ENCODE measurements at places on chromosomes 7 and 10.

DNA sequence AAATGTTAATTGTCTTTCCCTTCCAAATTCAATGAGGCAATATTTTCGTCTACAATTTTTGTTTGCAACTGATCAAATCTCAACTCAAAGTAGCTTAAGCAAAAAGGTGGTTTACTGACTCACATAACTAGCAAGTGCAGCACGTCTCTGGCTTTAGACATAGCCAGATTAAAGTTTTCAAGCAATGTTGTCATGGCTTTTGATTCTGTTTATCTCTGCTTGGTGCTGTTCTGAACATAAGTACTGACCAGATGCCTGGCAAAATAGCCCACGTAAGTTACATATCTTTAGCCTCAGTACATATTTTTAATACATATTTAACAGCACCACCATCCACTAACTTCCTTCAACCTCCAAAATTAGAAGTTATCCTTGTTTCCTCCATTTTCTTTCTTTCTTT, 877.9 kb downstream of the KCNMA1 start:
- no peak for DNase-seq

DNA sequence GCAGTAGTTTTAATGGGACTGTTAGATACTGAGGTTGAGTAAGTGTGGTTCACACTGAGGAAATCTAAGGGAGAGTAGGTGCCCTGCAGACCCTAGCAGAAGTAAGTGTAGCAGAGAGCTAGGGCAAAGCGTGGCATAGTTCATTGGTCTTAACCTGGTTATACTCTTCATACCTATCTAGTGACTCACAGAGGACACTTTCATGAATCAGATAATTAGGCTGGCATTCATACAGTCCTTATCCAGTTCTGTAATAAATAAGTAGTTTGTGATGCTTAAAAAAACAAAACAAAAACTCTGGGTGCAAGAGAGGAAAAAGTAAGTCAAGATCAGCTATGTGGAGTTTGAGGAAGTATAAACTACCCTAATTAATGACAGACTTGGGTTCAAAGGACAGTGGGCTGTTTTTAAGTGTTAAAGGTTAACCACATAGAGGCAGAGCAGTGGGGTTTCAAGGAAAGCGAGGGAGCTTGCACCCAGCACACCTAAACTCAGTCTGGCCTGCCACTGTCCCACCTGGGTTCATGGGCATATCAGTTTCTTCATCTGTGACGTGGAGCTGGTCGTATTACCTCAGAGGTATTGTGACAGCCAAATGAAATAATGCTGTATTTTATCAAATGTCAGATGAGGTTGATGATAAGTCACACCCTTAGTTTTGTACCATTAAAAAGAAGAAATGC, 27.1 kb downstream of the LMTK2 start:
- no peak for DNase-seq

DNA sequence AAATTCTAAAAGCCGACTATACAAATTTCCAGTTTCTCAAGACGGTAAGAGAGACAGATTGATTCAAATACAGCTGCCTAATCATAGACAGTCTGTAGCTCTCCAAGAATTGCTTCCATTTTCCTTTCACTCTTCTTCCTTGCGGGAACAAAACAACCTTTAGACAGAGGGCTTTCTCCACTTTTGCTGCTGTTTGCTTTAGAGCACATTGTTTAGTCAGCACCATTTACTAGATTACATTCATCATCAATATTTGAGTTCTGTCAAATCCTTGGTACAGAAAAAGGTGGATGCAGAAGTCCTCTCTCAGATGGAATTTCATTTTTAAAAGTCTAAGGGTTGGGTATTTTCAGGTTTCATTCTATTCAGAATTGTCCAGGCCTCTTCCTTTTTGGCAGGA, 137.4 kb downstream of the CHRM2 start:
- DNase-seq = no peak

DNA sequence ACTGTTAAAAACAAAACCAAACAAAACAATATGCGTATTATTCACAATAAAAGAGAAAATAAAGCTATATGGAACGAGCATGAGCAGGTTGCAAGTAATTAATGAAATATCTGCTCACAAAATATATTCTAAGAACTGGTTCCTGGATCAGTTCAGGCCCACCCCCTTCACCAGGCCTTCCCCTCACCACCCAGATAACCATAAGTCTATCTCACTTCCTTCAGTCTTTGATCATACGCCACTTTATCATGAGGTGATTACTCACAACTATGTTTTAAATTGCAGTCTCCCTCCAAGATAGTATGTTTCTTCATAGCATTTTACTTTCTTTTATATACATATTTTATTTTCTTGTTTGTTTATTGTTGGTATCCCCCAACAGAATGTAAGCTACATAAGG, 263.1 kb upstream of the HGF start:
- no peak for DNase-seq

DNA sequence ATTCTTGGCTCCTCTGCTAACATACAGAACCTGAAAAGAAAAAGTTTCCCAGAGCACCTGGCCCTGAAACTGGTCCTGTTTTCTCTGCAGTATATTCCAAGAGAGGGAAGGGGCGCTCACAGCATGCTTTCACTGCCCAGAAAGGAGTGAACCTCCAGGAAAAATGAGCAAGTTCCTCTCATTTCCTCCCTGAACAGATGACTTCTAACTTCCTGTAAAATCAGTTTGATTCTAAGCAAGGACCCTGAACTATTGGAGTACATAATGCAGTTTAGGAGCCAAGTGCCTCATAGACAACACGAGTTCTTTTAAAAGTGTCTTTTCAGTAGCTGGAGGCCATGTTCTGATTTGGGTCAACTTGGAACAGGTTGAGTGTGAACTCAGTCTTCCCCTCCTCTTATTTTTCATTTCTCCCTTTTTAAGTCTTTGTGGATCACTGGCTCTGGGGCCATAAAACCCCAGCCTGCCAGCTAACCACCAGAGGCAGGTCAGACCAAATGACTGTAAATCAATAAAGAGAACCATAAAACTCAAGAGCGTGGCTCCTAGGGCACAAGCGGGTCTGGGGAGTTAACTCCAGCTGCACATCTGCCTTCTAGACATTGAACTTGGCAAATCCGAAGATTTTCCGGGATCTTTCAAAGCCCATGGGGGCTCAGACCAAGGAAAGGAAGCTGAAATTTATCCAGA, 5.9 kb upstream of the LRRC18 start:
- no peak for DNase-seq

DNA sequence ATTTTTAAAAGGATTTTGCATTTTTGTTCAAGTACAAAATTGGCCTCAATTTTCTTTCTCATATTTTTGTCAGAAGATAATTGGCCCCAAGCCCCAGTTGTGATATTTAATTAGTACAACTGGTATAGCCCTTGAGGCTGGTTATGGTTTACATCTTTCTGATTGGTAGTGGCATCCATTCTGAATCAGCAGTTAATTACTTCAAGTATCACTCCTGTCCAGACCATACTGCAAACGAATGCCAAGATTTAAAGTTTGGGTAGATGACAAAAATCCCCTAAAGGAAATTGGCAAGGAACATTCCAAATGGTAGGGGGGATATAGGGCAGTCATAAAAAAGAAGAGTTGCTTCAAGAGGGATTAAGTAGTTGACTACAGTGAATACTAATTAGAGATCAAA, 23.1 kb downstream of the MYPN start:
- DNase-seq = peak; percentile 11

- DNase-seq = no peak
Observed at GRCh38 chr10:126701526-126701925, 31.0 kb upstream of the C10orf90 start.

DNA sequence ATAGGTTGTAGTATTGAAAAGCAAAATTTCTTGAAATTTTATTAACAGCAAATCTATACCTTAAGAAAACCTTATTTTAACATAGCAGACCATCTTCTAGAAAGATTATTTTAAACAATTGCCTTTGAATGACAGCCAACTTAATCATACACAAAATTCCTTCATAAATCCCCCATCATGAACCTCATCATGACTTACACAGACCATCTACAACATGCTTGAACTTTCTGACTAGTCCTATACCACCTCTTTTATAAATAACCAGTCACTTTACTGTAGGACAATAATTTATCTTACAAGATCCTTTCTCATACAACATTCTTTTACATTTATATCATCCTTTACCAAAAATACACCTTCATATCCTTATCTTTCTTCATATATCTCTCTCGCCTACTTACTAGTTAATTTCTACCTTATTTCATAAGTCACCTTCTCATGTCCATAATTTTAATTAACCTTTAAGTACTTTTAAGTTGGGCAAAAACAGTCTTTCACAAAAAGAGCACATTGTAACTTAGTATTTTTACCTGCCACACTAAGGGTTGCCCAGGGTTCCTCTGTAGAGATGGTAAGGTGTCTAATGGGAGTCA, 16.6 kb upstream of the PTN start:
- no peak for DNase-seq

DNA sequence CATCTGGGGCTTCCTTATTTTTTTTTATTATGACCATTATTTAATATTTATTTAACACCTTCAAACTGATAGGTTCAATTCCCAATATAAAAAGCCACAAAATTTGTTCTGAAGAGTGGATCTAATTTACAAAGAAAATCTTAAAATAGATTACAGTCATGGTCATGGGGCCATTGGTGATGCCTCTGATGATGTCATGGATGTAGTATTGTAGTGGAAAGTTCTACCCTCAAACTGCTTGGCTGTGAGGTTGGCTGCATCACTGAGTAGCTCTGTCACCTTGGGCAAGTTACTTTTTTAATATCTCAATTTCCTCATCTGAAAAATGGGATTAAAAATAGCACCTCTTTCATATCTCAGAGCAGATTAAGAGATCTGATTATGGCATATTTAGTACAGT, 128.5 kb downstream of the DKK1 start:
- no peak for DNase-seq

DNA sequence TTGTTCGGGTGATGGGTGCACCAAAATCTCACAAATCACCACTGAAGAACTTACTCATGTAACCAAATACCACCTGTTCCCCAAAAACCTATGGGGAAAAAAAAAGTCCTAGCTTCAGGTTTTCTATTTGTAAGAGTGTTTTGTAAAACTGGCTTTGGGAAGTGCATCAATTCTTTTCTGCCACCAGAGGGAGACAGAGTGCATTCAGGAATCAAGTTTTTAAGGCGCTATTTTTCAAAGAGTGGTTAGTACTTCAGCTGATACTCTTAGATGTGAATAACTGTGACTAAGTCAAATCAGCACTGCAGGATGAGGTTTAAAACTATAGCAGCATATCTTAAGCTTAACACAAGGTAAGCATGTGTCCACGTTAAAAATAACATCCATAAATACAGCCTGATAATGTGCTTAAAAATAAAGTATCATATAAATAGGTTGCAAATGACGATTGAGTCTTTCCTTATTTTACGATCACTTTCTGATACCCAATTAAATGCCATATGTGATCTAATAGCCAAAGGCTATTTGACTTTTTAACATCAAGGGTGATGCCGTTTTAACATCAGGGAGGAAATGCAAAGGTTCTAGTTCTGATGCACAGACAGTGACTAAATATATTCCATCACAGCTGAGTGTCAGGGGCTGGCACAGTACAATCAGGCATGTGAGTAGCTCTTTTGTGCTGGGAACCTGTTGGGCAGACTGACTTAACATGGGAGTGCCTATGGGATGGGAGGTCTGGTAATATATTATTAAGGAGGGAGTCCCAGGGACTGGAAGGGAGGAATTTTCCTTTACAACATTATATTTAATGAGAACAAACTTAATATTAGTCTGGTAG, 10.6 kb upstream of the LYZL2 start:
- no peak for DNase-seq

DNA sequence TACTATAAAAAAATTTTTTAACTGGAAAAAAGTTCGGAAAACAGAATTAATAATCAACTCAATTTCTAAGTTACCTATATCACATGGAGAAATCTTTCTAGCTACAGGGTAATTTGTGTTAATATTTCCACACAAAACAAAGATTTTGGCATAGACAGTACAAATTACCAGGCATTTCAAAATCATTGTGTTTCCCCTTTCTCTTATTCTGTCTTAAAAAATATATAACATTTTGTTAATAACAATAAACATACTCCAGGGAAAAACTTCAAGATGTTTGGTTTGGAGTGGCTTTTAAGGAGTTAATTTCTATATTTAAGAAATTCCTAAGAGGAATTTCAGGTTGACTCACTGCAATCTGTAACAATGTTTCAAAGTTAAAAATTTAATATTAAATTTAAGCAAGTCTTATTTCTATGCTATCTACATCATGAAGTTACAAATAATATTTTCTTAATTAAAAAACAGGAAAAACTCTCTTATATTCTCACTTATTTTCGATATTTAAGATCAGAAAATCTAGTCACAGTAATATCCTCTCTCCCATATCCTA, 132.6 kb downstream of the NRBF2 start:
- DNase-seq = no peak

DNA sequence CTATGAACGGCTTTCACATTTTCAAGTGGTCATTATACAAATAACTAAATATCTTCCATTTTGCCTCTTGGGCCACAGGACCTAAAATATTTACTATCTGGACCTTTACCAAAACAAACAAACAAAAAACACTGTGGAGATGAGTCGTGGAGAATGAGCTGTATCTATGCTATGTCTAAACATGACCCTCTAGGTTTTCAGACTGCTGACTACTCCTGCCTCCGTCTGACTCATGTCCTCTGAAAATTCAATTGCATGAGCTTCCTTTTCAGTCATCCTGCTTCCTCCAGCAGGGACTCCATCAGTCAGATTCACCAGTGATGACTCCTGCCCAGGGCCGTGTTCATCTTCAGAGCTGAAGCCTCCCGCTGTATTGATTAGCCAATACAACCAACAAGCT, 96.8 kb downstream of the COL28A1 start:
- no peak for DNase-seq

DNA sequence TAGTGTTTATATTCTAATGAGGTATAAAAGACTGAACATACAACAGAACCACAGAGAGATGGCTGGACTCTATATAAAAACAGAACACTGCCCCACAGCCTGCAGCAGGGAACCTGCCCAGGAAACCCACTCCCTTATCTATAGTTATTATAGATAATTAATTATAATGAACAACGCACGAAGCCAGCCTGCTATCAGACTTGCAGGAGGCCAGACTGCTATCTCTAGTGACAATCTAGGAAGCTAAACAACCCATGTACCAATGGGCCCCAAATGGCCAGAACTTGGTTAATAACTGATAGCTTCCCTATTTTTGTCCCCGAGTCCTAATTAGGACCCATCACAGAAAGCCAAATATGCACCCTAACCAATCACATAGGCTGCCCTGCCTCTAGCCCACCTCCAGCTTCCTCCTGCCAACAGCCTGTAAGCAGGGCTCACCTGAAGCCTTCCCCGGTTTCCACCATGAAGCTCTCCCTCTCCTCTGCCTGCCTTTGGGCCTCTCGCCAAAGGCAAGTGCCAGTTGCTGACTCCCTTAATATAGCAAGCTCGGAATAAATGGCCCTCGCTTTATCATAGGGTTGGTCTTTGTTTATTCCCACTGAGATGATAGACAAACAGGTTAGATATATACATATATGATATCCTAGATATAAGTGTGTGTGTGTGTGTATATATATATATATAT, 74.5 kb downstream of the SYPL1 start:
- DNase-seq = peak; percentile 51

DNA sequence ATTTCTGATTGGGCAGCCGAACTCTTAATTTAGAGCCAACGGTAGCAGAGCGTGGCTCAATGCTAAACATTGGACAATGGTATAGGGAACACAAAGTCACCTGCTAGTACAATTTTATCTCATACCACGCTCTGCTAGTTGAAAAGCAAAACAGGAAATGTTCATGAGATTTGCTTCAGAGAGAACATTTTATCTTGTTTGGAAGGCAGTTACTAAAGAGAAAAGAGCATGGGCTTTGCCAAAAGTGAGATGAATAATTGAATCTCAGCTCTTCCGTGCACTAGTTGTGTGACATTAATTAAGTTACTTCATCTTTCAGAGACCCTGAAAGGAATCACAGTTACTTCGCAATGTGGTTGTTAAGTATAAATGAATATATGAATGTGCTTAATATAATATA, 161.5 kb upstream of the FAM13C start:
- DNase-seq = no peak
